ENCODE measurements at places on chromosomes 7 and 10.

DNA sequence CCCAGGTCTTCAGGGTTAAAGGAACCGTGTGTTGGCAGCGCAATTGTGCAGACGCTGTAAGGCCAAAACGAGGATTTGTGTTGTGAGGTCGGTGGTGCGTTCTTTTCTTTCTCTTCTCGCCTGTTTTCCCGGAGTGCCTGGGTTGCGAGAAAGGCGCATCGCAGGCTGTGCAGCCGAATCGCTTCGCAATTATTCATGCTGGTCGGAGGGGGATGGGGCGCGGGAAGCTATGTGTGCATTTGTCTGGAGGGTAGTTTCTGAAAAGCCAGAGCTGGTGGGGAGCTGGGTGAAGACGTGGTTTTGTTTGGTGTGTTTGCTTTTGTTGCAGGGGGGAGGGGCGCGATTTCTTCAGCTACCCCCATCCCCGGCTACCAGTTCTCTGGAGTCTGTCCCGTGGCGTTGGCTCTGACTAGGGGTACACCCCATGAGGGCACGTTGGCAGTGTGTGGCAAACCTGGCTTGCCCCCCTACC is 2.1 kb downstream of the MXI1 start:
- no peak for DNase-seq

DNA sequence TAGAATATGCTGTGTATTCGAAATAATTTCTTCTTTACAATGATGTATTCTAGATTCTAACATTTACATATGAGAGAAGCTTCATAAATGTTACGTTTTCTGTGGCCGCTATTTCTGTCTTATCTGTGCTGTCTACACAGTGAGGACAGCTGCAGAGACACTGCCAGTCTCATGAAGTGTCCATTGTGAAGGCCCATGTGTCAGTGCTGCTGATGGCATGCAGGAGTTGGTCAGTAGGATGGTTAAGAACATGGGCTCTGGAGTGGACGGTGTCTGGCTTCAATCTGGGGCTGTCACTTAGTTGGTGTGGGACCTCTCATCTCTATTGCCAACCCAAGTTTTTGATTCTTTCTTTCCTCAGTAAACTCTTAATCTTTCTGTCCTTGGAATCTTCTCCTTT is 137.3 kb downstream of the SDK1 start:
- DNase-seq = no peak

DNA sequence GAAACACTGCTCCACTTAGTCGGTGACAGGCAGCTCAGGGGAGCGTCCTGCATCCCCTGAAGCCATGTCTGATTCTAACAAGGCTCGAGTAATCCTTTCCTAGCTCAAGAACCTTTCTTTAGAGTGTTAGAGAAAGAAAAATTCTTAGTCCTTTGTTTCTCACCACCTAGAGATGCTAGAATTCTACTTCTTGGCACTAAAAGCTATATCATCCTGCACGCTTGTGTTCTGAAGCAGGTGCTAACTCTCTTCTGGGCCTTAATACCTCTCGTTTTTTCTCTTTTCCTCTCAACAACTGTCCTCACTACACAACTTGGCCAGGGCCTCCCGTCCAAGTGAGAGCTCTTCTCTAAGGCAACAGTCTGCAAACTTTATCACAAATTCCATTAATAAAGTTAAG is at the start of gene LYZL2:
LYZL2 (minus strand) TSS at position 101 of the 400 bp plus-strand sequence. CDS start 2,838 bp downstream, outside the sequence.
- DNase-seq = no peak

- no peak for DNase-seq
These were observed 97.5 kb upstream of the OIT3 start for GRCh38 chr10:72796042-72796441.

- DNase-seq = no peak
These were observed 163.3 kb downstream of the USP6NL start for GRCh38 chr10:11448190-11448544.

DNA sequence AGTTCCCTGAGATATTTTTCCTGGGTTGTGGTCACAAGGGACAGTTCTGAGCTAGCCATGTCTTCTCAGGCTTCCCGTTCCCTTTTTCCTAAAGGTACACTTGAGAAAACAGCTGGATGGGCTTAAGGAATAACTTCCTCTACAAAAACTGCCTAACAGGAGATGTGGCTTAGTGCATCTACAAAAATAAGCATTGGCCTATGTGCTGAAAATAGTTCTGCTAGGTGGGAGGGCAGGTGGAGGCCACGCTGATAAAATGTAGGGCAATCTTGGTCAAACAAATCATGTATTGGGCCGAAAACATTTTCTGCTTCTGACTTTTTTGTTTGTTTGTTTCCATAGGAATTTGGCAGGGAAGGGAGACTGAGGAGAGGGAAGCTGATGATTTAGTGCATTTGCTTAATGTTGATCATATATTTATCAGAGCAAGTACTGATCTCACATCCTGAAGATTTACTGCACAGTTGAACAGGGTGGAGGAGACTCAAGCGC is 409.4 kb upstream of the FZD8 start:
- no peak for DNase-seq

DNA sequence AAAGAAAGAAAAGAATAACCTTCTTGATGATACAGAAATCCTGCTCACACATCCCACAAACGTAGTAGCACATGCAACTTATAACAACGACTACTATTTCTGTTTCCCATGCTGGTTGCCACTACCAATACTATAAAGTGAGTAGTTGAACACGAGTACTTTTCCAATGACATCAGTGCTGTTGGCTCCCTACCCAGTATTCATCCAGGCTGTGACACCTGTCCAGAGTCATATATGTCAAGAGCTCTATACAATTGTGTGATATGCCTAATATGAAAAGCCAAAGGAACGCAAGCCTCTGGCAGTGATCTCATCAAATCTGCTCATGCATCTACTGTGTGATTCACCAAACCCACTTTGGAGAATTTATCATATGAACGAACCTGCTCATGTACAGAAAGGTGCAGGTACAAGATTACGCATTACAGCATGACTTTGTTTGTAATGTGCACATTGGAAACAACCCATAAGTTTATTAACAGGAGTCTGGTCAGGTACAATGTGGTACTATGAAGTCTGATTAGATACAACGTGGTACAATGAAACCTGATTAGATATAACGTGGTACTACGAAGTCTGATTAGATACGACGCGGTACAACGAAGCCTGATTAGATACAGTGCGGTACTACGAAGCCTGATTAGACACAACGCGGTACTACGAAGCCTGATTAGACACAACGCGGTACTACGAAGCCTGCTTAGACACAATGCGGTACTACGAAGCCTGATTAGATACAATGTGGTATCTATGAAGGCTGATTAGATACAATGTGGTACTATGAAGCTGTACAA is 5.8 kb upstream of the ITIH5 start:
- DNase-seq = no peak

Measured in GM12891 (cell line).